ENCODE measurements at places on chromosomes 12 and 14.

DNA sequence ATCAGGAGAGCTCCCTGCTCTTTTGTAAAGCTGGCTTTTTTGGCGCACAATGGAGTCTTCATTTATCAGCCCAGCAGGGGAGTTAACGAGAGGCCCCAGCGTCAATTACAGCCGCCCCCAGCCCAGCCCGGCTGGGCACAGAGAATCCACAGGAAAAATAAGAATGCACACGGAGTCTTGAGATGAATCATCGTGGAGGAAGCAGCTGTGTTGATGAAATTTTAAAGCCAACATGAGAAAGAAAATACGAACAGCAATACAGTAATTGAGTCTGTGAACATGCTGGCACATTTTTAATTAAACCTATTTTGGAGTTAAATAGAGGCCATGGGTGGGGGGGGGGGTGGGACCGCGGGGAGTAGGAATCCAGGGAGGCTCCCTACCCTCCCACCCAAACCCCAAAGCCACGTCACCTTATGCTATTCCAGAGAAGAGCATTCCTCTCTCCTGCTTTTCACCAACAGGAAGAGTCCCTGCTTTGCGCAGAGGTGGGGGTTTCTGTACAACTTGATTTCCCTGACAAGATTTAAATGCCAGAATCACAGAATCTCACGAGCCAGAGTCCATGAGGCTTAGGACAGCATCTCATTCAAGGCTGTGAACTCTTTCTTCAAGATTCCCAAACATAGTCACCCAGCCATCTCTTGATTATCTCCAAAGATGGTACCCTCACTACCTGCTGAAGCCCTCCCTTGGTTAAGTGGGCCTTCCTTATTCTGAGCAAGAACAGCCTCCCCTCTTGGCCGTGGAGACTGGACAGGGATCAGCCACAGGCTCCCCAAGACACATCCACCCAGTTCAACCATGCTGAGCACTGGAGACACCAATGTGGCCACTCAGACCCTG is 50.3 kb downstream of the CCNK start:
- no peak for DNase-seq

- no peak for DNase-seq
Observed at GRCh38 chr12:17371491-17372215, 718.3 kb downstream of the RERGL start.

DNA sequence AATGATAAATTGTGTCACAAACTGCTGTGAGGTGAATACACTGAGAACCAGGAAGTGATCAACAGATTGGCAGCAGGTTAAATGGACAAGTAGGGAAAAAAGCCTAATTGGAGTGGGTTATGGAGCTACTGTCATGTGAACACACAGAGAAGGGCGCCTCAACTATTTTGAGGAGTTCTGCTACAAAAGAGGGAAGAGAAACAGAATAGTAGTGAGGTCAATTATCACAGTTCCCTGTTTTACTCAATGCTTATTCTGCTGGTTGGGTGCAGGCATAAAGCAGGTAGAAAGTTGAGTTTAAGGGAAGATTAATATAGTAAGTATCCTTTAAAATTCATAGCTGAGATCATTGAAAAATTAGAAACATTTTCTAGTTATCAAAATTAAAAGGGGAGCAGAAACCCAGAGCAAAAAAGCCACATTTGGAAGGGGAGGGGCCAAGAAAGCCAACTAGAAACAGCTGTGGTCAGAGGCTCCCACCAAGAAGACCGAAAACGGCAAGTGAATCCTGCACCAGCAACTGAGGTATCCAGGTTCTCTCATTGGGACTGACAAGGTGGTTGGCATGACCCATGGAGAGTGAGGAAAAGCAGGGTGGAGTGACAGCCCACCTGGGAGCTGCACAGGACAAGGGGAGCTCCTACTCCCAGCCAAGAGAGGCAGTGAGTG is 105.7 kb downstream of the ZC3H14 start:
- no peak for DNase-seq

GRCh38 chr14:95386536-95387095 is 66.9 kb upstream of the CLMN start:
- no peak for DNase-seq

DNA sequence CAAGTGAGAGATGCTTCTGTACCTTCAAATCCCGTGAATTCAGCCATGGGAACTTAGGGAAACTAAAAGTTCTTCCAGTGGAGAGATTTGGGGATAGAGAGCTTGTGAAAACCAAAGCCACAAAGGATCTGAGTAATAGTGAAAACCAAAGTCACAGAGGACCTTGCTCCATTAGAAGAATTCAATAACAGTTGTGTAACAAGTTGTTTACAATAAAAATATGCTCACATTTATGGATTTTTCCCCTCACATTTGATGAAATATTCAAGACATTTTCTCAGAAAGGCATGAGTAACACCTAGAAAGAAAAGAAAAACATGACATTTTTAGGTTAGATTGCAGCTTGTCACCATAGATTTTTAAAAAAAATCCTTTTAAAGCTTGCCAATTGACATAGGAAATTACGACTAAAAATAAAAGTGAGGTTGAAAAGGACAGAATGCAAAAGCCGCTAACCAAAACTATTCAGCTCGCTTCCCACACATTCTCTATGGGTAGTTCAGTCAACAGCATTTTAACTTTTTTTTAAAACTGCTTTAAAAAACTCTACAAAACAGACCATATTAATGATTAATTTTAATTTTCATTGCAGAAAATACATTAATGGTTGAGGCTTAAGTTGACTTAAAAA is 113.2 kb downstream of the CAND1 start:
- DNase-seq, result no peak

- DNase-seq, result no peak
Observed at GRCh38 chr14:77086017-77086727, 11.9 kb upstream of the CIPC start.

GRCh38 chr14:74667758-74668157 is 45.1 kb downstream of the AREL1 start:
- DNase-seq, result no peak

GRCh38 chr14:60116181-60116580 is 24.5 kb downstream of the PCNX4 start:
- no peak for DNase-seq

- DNase-seq, result no peak
Observed at GRCh38 chr14:84442521-84442920, 1087.4 kb upstream of the FLRT2 start.

- DNase-seq, result no peak
Observed at GRCh38 chr14:55813630-55814029, 233.6 kb downstream of the KTN1 start.

- no peak for DNase-seq
Observed at GRCh38 chr12:9977916-9978315, 6.7 kb downstream of the CLEC12A start.

DNA sequence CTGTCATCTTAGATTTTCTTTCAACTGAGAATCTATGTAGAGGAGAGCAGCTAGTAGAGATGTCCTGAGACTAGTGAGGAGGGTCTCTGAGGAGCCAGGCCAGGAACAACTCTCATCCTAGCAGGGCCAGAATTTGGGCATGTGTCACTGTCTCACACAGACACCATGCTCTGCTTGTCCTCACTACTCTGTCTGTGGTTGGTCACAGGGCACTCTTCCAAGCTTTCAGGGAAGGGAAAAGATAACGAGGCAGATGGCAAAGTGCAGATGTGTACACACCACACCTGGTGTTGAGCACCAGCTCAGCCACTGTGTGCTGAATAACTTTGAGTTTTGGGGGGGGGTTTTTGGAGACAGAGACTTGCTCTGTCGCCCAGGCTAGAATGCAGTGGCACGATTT is 2.5 kb downstream of the SSPN start:
- no peak for DNase-seq

GRCh38 chr14:92451245-92451644 is 62.3 kb upstream of the RIN3 start:
- no peak for DNase-seq

GRCh38 chr12:19075711-19076340 is 53.7 kb upstream of the PLEKHA5 start:
- DNase-seq, result no peak

DNA sequence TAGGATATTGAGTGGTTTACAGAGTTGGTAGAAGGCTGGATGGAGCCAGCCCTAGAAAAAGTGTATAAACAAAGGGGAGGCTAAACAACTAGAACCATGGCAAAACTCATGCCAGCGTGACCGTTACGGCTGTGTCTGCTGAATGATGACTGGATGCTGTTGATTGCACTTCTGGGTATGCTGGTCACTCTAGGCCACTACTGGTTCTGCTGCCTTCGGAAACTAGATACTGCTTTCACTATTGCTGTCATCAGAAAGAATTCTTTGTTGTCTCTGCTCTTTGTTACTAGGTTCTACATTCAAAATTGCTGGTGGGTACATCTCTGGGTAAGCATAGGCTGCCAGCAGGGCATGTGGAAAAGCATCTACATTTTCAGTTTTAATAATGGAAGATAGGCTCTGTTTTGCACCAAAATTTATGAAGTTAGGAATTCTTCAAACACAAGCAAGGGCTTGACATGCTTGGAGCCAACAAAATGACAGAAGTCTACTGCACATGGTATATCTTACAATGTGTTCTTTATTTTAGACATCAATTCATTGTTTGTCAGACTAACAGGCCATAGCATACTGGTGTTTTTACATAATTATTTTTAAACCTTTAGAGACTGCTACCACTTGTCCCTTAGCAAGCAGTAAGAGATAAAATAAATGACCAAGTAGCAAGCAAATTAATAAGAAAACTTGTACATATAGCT is 15.4 kb downstream of the MON2 start:
- no peak for DNase-seq

GRCh38 chr12:61095111-61095510 is 1165.1 kb upstream of the USP15 start:
- no peak for DNase-seq

DNA sequence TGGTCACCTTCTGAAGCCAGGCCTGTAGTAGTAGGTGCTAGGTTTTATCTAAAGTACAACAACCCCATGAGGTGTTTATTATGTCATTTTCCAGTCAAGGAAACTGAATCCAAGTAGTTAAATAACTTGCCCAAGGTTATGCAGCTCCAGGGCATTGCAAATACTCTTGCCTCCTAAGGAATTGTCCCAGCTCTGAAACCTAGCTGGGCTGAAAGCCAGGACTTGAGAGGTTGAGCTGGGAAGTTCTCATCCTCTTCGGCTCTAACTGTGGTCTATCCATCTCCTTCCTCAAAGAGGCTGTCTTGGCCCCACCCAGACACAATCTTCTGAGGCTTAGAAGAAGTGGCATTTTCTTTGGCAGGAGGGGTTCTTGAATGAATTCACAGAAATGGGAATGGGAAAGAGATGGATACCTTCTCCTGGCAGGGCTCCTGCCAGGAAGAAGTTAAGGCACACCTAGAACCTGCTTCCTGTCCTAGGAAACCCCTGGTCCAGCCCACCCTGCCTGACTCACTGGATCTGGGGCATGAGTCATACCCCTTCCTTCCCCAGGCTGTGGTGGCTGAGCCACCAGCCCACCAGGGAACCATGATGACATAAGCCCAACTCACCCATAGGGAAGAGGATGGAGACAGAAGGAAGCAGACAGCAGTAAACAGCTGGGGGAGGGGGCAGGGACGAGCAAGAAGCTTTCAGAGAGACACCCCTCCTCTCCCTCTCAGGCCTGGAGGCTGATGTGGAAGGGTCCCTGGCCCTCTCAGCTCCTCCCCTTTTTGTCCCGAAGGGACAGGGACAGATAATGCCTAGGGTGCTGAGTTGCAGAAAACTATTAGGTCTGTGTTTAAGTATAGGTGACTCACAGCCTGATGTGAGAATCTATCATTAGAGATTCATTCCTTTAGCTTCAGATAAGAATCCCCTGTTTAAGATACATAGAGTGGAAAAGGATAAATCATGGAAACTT is 2.1 kb upstream of the PLEK2 start:
- DNase-seq, result no peak

- no peak for DNase-seq
Observed at GRCh38 chr14:21233457-21234076, 35.7 kb downstream of the HNRNPC start.

DNA sequence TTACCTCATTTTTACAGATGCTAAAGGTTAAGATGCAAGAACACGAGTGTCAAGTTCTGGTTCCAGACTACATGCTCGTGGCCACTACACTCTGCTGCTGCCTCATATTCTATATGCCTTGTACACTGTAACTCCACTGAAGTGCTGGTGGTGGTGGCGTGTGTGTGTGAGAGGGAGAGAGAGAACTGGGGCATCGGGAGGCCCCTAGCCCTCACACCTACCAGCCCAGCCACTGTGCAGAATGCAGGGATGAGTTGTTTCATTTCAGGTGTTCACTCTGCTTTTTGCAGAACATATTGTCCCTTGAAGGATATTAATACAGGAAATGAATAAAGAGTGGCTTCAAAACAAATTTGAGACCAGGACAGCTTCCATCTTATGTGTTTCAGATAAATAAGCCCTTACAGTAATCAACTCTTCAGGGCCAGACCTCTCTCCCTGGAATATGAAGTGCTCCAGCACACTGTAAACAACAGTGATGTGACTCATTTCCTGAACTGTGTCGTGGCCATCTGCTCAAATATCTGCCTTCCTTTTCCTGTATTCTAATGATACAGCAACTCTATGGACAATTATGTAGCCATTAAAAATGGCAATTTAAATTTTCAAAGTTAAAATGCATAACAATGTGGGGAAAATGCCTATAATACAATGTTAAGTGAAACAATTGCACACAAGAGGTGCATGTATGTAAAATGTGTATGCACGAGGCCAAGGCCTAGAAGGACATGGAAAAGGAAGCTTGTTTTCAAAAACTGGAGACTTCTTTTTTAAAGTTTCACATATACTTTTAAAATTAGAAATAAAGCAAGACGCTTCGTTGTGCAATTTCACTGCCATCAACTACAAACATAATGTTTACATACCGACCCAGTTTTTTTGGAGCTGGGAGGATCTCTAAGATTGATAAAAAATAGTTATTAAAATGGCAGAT is 215.4 kb downstream of the PELI2 start:
- DNase-seq, result no peak

GRCh38 chr14:61988240-61988639 is 226.0 kb downstream of the SNAPC1 start:
- no peak for DNase-seq

DNA sequence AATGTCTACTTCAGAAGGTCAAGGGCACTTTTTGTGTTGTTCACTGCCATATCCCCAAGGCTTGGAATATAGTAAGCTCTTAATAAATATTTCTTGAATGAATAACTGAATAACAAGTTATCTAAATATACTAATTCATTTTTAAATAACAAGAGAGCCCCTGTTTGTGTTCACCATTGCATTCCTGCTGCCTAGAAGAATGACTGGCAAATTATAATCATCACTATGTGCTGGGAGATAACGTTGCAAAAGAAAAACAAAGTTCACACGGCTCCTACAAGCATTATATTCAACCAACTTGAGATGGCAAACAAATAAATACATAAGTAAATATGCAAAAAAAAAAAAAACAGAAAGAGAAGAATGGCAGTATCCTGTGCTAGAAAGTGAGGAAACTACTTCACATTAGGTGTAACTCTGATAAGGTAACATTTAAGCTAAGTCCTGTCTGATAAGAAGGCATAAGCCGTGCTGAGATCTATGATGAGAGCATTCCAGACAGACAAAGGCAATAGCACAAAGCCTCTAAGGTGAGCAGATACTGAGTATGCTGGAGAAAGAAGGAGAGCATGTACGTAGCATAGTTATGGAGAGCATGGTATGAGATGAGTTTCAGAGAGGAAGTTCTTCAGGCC is 9.2 kb upstream of the TSPAN8 start:
- no peak for DNase-seq

All from vagina (tissue), 2 donors.